ENCODE measurements at places on chromosomes 12 and 14. TPM values are rescaled to one million over a fixed set of nuclear protein-coding genes. Genes with fewer than 3 reads are reported as not detected.

TDRD9 gene
- total RNA-seq = 3.3 TPM

PLXNC1 gene
- 0.34 TPM for total RNA-seq

TAS2R8 gene
- total RNA-seq = not detected

OR4K14 gene
- total RNA-seq = not detected

TSPAN11 gene
- total RNA-seq = 0.32 TPM

RDH5 gene
- total RNA-seq = 216 TPM

DHRS2 gene
- total RNA-seq = 2.4 TPM

MYH6 gene
- total RNA-seq = not detected

Data from LHCN-M2 (cell line).